ENCODE measurements at places on chromosomes 1 and 21. TPM values are rescaled to one million over a fixed set of nuclear protein-coding genes. Genes with fewer than 3 reads are reported as not detected.

Gene PTTG1IP
- 423 TPM for total RNA-seq

Gene DNAJC8
- 81.2 TPM for total RNA-seq

Gene LCE2B
- not detected for total RNA-seq

Gene ERRFI1
- total RNA-seq, result 45.3 TPM

Gene CXADR
- total RNA-seq, result 11.5 TPM

Gene AKNAD1
- total RNA-seq, result not detected

Gene AP4B1
- 2.0 TPM for total RNA-seq

Gene NBPF8
- total RNA-seq, result 3.0 TPM

Gene ZNF362
- 8.6 TPM for total RNA-seq

Gene KRTAP11-1
- not detected for total RNA-seq

Gene B4GALT2
- 75.2 TPM for total RNA-seq

Gene DIO1
- 0.27 TPM for total RNA-seq

Gene EXTL1
- total RNA-seq, result not detected

Gene MSH4
- total RNA-seq, result not detected

Gene PAPPA2
- not detected for total RNA-seq

Gene C4BPB
- not detected for total RNA-seq

Gene ARHGAP29
- 37.5 TPM for total RNA-seq

Gene ECM1
- total RNA-seq, result 4.8 TPM

Gene LENEP
- total RNA-seq, result not detected

Gene PFKFB2
- 4.0 TPM for total RNA-seq

Gene AADACL4
- total RNA-seq, result not detected

Gene ESPN
- total RNA-seq, result 4.8 TPM

Gene ATP1A2
- not detected for total RNA-seq

Gene TTLL7
- 0.67 TPM for total RNA-seq

Gene OR2T2
- total RNA-seq, result not detected

Gene KCNA2
- not detected for total RNA-seq

Gene RUSC1
- total RNA-seq, result 24.3 TPM

Gene CASZ1
- 0.58 TPM for total RNA-seq

Gene TMEM61
- total RNA-seq, result not detected

Gene CLCA1
- total RNA-seq, result not detected

Gene VWA5B1
- not detected for total RNA-seq

Gene ITPKB
- 0.07 TPM for total RNA-seq
